Effector memory CD4-positive, alpha-beta T cell (primary cell): ENCODE measurements at places on chromosomes 1 and 21.

- no peak for DNase-seq
Measured at GRCh38 chr1:17912491-17912890, 157.4 kb downstream of the ACTL8 start.

DNA sequence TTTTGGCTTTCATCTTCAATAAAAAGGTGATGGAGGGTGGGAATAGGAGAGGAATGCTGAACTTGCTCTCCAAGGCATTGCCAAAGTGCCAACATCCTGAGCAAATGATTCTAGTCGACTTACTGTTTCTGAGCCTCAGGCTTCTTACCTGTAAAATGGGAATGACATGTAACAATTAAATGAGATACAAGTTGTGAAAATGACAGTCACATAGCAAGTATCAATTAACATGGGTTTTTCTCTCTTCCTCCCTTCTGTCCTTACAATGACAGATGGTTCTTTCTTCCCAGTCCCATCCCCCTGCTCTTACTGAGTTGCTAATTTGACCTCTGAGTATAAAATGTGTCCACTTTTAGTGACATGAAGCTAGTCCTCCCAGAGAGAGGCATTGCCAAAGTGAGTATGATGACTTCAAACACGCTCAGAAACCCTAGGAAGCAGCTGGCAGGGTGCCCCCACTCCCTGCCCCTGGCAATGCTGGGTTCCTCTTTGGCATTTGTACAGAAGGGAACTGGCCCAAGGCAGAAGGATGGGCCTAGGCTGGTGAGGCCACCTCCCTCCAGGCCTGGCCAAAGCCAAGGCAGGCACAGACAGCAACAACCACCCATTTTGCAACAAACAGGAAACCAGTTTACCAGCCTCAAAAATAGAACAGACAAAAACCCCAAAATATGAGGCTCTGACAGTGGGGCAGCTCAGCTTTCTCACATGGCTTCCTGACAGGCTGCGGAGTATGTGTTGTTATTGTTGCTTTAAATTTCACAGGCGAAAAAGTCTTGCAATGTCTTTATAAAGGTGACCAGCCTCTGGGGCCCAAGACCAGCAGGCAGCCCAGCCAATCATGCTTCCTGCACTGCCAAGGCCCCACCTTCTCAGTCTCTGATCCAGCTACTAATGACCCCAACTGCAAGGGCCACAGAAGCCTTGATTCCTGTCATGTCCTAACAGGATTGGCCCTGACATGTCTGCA is 115.9 kb downstream of the HIVEP3 start:
- peak; percentile 15 for DNase-seq

- no peak for DNase-seq
Measured at GRCh38 chr1:18350747-18351146, 130.0 kb upstream of the KLHDC7A start.

- no peak for DNase-seq
Measured at GRCh38 chr1:2543543-2544092, 12.6 kb upstream of the TNFRSF14 start.

DNA sequence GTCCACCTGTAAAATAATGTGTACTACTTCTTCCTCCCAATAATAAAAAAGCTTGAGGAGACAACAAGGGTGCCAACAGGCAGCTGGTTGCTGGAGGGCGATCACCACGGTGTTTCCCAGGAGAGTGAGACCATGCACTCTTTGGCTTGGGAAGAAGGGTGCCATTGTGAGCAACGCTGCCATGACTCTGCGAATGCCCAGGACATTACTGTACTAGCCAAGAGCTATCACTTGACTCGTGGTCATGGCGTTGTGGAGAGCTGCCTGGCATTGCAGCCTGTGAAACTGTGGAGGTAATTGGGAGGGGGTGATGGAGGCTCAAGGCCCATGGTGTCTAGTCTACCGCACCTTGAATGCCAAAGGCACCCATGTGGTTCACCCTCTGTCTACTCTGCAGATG is 14.6 kb upstream of the PRMT2 start:
- no peak for DNase-seq

GRCh38 chr1:7643530-7643929 is 127.6 kb upstream of the VAMP3 start:
- no peak for DNase-seq

GRCh38 chr1:4971666-4972065 is 317.3 kb downstream of the AJAP1 start:
- no peak for DNase-seq

DNA sequence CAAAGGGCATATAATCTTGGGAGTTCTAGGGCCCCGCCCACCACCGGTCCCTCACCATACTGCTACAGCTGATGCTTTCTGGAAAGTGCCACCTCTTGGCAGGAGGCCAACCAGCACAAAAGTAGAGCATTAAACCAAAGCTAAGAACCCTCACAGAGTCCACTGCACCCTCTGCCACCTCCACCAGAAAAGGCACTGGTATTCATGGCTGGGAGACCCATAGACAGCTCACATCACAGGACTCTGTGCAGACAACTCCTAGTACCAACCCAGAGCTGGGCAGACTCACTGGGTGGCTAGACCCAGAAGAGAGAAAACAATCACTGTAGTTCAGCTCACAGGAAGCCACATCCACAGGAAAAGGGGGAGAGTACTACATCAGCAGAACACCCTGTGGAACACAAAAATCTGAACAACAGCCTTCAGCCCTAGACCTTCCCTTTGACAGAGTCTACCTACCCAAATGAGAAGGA is 10.8 kb downstream of the THEM4 start:
- peak; percentile 64 for DNase-seq

DNA sequence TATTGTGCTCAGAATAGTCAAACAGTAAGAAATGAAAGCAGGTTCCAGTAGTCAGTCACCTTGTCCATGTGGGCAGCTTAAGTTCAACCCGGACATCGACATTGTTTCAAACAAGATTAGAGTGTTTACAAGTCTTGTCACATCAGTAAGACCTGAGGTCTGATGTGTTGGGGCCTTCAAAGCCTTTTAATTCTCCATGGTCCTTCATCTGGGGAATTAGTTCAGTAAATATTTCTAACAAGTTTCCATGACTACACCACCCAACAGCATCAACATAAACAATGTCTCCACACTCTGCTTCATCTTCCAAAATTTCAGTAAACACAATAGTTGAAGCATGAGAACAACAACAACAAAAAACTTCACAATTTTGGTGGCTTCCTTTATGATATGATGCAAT is 15.1 kb upstream of the ADORA1 start:
- no peak for DNase-seq
